ENCODE measurements at places on chromosomes 5 and 9. TPM values are rescaled to one million over a fixed set of nuclear protein-coding genes. Genes with fewer than 3 reads are reported as not detected.
A peak's percentile ranks its signal among the peaks of the same experiment; 100 is the strongest.

GRCh38 chr9:90735952-90736351 is 65.7 kb upstream of the SYK start:
- no peak for DNase-seq

DNA sequence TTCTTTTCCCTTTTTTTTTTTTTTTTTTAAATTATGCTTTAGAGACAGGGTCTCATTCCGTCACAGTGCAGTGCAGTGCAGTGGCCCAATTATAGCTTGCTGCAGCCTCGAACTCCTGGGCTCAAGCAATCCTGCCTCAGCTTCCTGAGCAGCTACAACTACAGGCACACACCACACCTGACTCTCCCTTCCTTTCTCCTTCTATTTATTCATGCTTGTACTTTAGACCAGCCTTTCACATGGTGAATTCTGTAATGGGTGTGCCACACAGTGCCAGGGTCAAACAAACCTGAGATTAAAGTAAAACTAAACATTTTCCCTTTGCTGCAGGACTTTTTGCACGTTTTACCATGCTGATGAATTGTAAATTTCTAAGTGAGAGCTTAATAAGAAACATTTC is 8.0 kb downstream of the SH3RF2 start:
- no peak for DNase-seq

DNA sequence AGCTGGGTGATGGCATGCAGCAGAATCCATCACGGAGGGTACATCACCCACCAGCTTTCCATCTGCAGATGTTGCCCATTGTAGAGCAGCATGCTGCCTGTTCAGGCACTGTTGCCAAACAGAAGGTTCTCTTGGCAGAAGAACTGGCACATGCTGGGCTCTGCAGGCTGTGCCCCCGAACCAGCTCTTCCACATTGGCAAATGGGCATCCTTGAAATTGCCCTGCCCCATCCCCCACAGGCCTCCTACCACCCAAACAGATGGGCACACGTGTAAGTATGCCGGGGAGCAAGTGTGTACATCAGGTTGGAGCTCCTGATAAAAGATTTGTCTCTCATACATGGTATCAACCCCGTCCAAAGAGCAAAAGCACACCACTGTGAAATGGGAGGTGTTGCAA is 220.3 kb upstream of the TAS2R1 start:
- no peak for DNase-seq

GRCh38 chr5:55853818-55854217 is 2.7 kb downstream of the IL31RA start:
- peak; percentile 24 for DNase-seq

- DNase-seq = no peak
Measured at GRCh38 chr5:14156290-14156649, 13.1 kb downstream of the TRIO start.

- no peak for DNase-seq
Measured at GRCh38 chr5:90359073-90359920, 50.3 kb downstream of the CETN3 start.

- DNase-seq = no peak
Measured at GRCh38 chr5:38612851-38613250, 56.4 kb upstream of the LIFR start.

The BAAT gene
- not detected for total RNA-seq

Measured in M059J (cell line).